Cardiac muscle cell (in vitro differentiated cells and primary cell): ENCODE measurements at places on chromosomes 12 and 14. TPM values are rescaled to one million over a fixed set of nuclear protein-coding genes. Genes with fewer than 3 reads are reported as not detected.

Gene PLEKHG7
- not detected in 2 replicates for total RNA-seq

Gene SLC2A14
- total RNA-seq = 0.07 TPM in 1 of 2 replicates, not detected in the other

Gene C12orf60
- 0.56 and 1.0 TPM in 2 replicates for total RNA-seq

Gene HOXC12
- not detected in 2 replicates for total RNA-seq

Gene GLI1
- total RNA-seq = 0.67 and 7.3 TPM in 2 replicates

Gene KRT76
- total RNA-seq = not detected in 2 replicates

Gene DTX1
- 0.18 and 0.48 TPM in 2 replicates for total RNA-seq

Gene SP7
- total RNA-seq = 0.14 and 0.39 TPM in 2 replicates

Gene GDF3
- not detected in 2 replicates for total RNA-seq

Gene DEGS2
- total RNA-seq = 0.49 and 2.7 TPM in 2 replicates

Gene IGFBP6
- total RNA-seq = 58.9 and 105 TPM in 2 replicates

Gene ADCY6
- total RNA-seq = 51.1 and 60.1 TPM in 2 replicates

Gene GSC
- 1.2 and 1.3 TPM in 2 replicates for total RNA-seq

Gene MFAP5
- not detected in 2 replicates for total RNA-seq

DNA sequence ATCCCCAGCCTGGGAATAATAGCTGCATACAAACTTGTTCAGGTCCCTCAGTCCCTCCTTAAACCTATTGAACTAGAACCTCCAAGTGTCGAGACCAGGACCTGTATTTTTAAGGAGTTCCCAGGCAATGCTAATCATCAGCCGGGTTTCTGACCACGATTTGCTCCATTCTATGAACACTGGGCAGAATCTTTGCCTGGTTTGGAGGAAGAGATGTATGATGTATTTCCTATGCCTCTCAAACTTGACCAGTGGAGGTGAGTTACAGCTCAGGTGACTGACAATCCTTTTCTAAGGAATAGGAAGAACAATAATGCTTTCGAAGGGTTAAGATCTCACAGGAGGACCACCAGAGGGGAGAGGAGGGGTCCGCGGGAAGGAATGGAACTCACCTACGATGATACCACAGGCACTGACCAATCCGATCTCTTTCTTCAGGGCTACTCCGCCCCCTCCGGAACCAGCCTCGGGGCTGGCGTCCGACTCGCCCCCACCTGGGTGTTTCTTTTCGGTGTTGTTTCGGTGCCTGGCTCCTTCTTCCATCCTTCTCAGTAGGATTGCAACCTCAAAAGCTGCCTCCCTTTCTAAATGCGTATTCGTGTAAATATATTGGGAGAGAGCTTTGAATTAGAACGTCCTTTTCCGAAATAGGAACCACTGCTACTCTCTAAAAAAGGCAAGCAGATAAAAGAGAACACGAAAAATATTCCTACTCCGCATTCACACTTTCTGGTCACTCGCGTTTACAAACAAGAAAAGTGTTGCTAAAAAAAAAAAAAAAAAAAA, 895 bp downstream of the SLC7A8 start:
- peak overlapping the region; percentile 58 for H3K4me3 ChIP-seq
- H3K27ac ChIP-seq = no peak overlapping the region
- DNase-seq = no peak
- H3K27me3 ChIP-seq = no peaks in the 10 kb centered on the region
- H3K4me1 ChIP-seq = peaks cover 13% of the 10 kb centered on the region

- no peak overlapping the region for H3K4me3 ChIP-seq
- DNase-seq = no peak
- no peaks in the 10 kb centered on the region for H3K4me1 ChIP-seq
- no peaks in the 10 kb centered on the region for H3K36me3 ChIP-seq
- no peaks in the 10 kb centered on the region for H3K27me3 ChIP-seq
These were observed 22.7 kb downstream of the CLMN start for GRCh38 chr14:95296966-95297365.

GRCh38 chr12:47838286-47838931, 18.7 kb upstream of the HDAC7 start:
- H3K36me3 ChIP-seq = no peaks in the 10 kb centered on the region
- no peaks in the 10 kb centered on the region for H3K27me3 ChIP-seq
- peaks cover 27% of the 10 kb centered on the region for H3K4me1 ChIP-seq
- DNase-seq = peak; percentile 58
- H3K27ac ChIP-seq = no peak overlapping the region

DNA sequence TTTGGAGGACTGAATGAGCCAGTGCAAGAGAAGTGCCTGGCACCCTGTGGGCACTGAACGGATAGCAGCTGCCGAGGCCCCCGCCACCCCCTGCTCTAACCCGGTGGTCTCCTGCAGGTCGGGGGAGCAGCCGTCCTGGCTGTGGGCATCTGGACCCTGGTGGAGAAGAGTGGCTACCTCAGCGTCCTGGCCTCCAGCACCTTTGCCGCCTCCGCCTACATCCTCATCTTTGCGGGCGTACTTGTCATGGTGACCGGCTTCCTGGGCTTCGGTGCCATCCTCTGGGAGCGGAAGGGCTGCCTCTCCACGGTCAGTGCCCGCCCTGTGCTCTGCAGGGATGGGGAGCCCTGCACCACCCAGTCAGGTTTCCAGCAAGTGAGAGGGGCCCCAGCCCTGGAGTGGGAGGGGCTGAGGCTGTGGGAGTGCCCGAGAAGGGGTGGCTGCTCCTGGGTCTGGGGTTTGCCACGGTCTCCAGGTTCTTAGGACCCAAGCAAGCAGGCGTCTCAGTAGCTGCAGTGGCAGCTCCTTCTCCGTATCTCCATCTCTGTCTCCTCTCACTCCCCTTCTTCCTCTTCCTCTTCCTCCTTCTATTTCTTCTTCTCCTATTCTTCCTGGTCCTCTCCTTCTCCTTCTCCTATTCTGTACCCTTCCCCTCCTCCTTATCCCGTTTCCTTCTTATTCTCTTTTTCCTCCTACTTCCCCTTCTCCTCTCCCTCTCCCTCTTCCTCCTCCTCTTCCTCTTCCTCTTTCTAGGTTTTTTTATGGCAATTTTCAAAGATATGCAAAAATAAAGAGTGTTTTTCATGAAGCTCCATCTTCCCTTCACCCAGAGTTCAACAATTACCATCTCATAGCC, 37.4 kb downstream of the TSPAN11 start:
- H3K27me3 ChIP-seq = no peaks in the 10 kb centered on the region
- no peak overlapping the region for H3K4me3 ChIP-seq
- H3K27ac ChIP-seq = no peak overlapping the region
- peaks cover 19% of the 10 kb centered on the region for H3K4me1 ChIP-seq
- H3K36me3 ChIP-seq = no peaks in the 10 kb centered on the region

DNA sequence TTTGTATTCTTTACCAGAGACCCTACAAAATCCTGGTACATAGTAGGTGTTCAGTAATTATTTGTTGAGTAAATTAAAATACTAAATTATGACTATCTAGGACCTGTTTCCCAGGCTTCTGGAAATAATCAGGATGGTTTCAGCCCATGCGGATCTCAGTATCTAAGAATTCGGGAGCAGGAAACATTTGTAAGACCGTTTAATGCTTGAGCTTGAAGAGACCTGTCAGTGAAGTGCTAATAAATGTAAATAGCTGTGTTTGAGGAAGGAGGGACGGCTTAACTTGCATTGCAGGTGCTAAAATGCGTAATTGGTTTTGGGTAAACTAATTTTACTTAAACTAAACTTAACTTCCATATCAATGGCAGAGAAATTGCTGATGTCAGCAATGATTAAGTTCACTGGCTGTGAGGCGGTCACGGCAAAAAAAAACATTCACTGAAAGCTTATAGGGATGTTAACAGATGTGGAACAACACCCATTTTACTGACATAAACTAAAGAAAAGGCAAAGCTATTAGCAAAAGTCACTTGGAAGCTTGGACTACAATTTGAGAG, 28.6 kb upstream of the AEBP2 start:
- no peaks in the 10 kb centered on the region for H3K27me3 ChIP-seq
- H3K36me3 ChIP-seq = no peaks in the 10 kb centered on the region
- H3K4me3 ChIP-seq = no peak overlapping the region
- peaks cover 5% of the 10 kb centered on the region for H3K4me1 ChIP-seq

- H3K36me3 ChIP-seq = no peaks in the 10 kb centered on the region
- no peak overlapping the region for H3K27ac ChIP-seq
- no peak overlapping the region for H3K4me3 ChIP-seq
- peaks cover 5% of the 10 kb centered on the region for H3K4me1 ChIP-seq
These were observed 1080.5 kb upstream of the FOXG1 start for GRCh38 chr14:27686137-27686536.

DNA sequence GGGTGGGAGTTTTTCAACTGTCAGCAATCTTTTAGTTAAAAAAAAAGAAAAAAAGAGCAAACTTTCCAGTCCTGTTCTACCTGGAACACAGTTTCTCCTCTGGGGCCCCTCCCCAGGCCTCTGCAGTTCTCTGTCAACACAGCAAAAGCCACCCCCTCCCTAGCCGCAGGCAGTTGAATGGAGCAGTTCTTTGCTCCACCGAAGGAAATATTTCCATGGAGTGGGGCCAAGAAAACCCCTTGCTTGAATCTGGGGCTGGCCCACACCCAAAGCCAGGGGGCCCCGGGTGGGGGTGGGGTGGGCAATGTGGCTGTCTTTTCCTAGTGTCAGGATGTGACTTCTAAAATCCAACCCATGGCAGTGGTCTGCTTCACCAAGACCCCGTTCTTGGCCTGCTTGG, 5.0 kb upstream of the MEG3 start:
- no peak for DNase-seq
- H3K4me1 ChIP-seq = no peaks in the 10 kb centered on the region
- no peak overlapping the region for H3K4me3 ChIP-seq
- H3K36me3 ChIP-seq = no peaks in the 10 kb centered on the region
- no peaks in the 10 kb centered on the region for H3K27me3 ChIP-seq
- H3K27ac ChIP-seq = no peak overlapping the region

DNA sequence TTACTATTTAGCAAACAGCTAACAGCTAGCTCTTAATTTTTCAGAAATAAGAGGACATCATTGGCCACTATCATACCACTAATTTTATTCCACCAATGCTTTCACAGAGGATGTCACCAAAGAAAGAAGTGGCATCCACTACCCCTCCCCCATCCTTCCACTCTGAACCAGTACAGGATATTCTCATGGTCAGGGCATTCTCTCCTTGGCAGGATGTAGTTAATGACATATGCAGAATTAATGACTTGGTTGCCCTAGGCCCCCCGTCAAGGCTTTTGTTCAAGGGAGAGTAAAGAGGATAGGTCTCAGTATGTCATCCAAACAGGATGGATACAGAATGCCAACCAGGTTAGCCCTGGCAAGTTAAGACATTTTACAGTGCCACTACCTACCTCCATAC, 18.9 kb upstream of the NUP107 start:
- H3K4me3 ChIP-seq = no peak overlapping the region
- DNase-seq = no peak
- H3K27me3 ChIP-seq = no peaks in the 10 kb centered on the region
- H3K4me1 ChIP-seq = no peaks in the 10 kb centered on the region
- H3K27ac ChIP-seq = no peak overlapping the region

GRCh38 chr14:40053416-40053815, 621.2 kb upstream of the FBXO33 start:
- H3K27me3 ChIP-seq = no peaks in the 10 kb centered on the region
- no peak overlapping the region for H3K4me3 ChIP-seq
- H3K36me3 ChIP-seq = no peaks in the 10 kb centered on the region
- no peak overlapping the region for H3K27ac ChIP-seq
- H3K4me1 ChIP-seq = no peaks in the 10 kb centered on the region
- no peak for DNase-seq

DNA sequence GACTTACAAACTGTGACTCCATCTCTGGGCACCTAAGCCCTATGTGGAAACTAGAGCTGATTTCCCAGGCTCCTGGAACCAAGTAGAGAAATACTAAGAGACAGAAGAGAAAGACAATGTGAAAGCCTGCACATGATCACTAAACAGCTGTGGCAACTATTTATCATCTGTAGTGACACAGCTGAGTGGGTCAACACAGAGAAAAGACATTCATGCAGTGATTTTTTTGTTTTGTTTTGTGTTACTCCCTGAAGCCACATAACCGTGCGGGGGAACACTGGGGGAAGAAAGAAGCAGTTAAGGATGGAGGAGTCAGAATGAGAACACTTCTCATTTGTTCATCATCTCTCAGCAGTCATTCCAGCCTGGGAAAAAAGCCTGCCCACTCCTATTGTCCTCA, 1.5 kb downstream of the PRR4 start:
- H3K4me3 ChIP-seq = no peak overlapping the region
- no peak for DNase-seq
- H3K27me3 ChIP-seq = no peaks in the 10 kb centered on the region
- no peak overlapping the region for H3K27ac ChIP-seq
- H3K4me1 ChIP-seq = no peaks in the 10 kb centered on the region
- H3K36me3 ChIP-seq = no peaks in the 10 kb centered on the region

GRCh38 chr12:3122841-3123678, 45.9 kb downstream of the TSPAN9 start:
- H3K36me3 ChIP-seq = no peaks in the 10 kb centered on the region
- no peak overlapping the region for H3K27ac ChIP-seq
- H3K4me3 ChIP-seq = no peak overlapping the region

- peak overlapping the region; percentile 68 for H3K4me3 ChIP-seq
- no peak for DNase-seq
These were observed 550 bp upstream of the RESF1 start for GRCh38 chr12:31958569-31959160.

DNA sequence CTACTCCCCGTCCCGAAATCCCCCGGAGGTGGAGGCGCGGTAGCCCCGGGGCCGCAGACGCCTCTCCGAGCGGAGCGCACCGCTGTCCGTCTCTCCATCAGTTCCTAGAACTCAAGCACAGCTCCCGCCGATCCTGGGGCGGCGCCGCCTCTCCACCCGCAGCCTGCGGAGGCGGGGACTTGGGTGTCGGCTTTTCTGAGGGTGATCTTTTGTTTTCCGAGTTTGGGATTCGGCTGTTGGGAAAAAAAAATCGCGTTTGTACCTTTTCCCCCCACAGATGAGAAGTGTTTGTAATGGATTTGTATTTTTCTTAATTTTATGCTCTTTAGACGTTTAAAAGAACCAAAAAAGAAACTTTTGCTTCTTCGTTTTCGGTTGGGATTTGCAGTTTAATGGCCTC, 26.6 kb downstream of the LRCOL1 start:
- H3K4me3 ChIP-seq = no peak overlapping the region
- no peak overlapping the region for H3K27ac ChIP-seq
- H3K4me1 ChIP-seq = no peaks in the 10 kb centered on the region
- H3K36me3 ChIP-seq = no peaks in the 10 kb centered on the region
- peaks cover 79% of the 10 kb centered on the region for H3K27me3 ChIP-seq

- peaks cover 4% of the 10 kb centered on the region for H3K27me3 ChIP-seq
- H3K4me3 ChIP-seq = no peak overlapping the region
- H3K4me1 ChIP-seq = peaks cover 9% of the 10 kb centered on the region
- H3K36me3 ChIP-seq = no peaks in the 10 kb centered on the region
- no peak overlapping the region for H3K27ac ChIP-seq
These were observed 3.6 kb downstream of the LTBR start for GRCh38 chr12:6387541-6387940.

- no peaks in the 10 kb centered on the region for H3K27me3 ChIP-seq
- H3K4me1 ChIP-seq = no peaks in the 10 kb centered on the region
- H3K4me3 ChIP-seq = no peak within 1 kb of the TSS
- no peaks in the 10 kb centered on the region for H3K36me3 ChIP-seq
- DNase-seq = no peak
- no peak within 1 kb of the TSS for H3K27ac ChIP-seq
These were observed at the start of gene GALNT8 for GRCh38 chr12:4719821-4720636. Gene GALNT8 (plus strand): TSS chr12:4720400. CDS start chr12:4720678, 278 bp downstream.

DNA sequence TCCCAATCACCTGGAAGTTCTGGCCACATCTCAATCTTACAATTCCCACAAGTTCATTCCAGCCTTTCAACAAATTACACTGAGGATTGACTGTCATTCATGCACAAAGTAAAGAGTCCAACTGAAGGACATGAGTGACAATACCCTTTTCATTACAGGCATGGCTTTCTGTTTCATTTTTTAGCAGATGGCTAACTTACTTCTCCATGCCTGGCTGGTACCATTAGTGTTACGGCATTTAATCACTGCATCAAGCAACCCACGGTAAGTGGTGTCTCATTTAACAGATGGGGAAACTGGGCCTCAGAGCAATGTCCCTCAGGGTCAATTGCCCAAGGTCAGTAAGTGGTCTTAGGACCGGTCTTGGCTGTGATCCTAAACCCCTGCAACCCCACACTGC, 114.4 kb downstream of the PRICKLE1 start:
- peaks cover 2% of the 10 kb centered on the region for H3K36me3 ChIP-seq
- H3K4me3 ChIP-seq = no peak overlapping the region
- DNase-seq = no peak
- peaks cover 54% of the 10 kb centered on the region for H3K4me1 ChIP-seq
- H3K27me3 ChIP-seq = no peaks in the 10 kb centered on the region
